Occipital lobe (tissue), 3 donors: ENCODE measurements at places on chromosomes 2 and 18. TPM values are rescaled to one million over a fixed set of nuclear protein-coding genes. Genes with fewer than 3 reads are reported as not detected.

NTSR2 gene
- 0.31 TPM for total RNA-seq

GBX2 gene
- not detected for total RNA-seq

LIPG gene
- total RNA-seq: 18.2 TPM

ECEL1 gene
- total RNA-seq: 1.2 TPM

OSR1 gene
- total RNA-seq: 4.4 TPM

ABCG5 gene
- total RNA-seq: under 0.01 TPM

DAW1 gene
- total RNA-seq: 1.1 TPM

PDIA6 gene
- total RNA-seq: 102 TPM

CLEC4F gene
- total RNA-seq: not detected

UGT1A3 gene
- total RNA-seq: not detected

MREG gene
- total RNA-seq: 2.5 TPM

RGPD3 gene
- 0.94 TPM for total RNA-seq

FAP gene
- total RNA-seq: 2.2 TPM

UBXN4 gene
- total RNA-seq: 90.8 TPM

HOXD9 gene
- total RNA-seq: not detected

PCARE gene
- total RNA-seq: under 0.01 TPM

COBLL1 gene
- total RNA-seq: 10.8 TPM

RNU2-63P gene
- total RNA-seq: not detected

FMNL2 gene
- 114 TPM for total RNA-seq

ZNG1B gene
- total RNA-seq: 41.8 TPM

ABCG8 gene
- 0.31 TPM for total RNA-seq

G6PC2 gene
- not detected for total RNA-seq

ADGRF3 gene
- 0.16 TPM for total RNA-seq

FAM98A gene
- 15.8 TPM for total RNA-seq

PSMA8 gene
- not detected for total RNA-seq

ARMC9 gene
- total RNA-seq: 16.1 TPM

CCDC195 gene
- total RNA-seq: not detected

IL1R1 gene
- total RNA-seq: 0.78 TPM

TDRD15 gene
- 3.0 TPM for total RNA-seq

ANKRD30B gene
- 0.16 TPM for total RNA-seq

COL4A3 gene
- 0.16 TPM for total RNA-seq

BCL11A gene
- 128 TPM for total RNA-seq

NCKAP1 gene
- 244 TPM for total RNA-seq

GNLY gene
- total RNA-seq: not detected

GCKR gene
- total RNA-seq: 0.16 TPM

RASGRP3 gene
- 11.1 TPM for total RNA-seq

DSG4 gene
- not detected for total RNA-seq

SRD5A2 gene
- total RNA-seq: not detected
